GDM1 (cell line): ENCODE measurements at places on chromosomes 1 and 21.
A peak's percentile ranks its signal among the peaks of the same experiment; 100 is the strongest.

- DNase-seq, result no peak
Measured at GRCh38 chr1:98668733-98669132, 7.2 kb downstream of the SNX7 start.

DNA sequence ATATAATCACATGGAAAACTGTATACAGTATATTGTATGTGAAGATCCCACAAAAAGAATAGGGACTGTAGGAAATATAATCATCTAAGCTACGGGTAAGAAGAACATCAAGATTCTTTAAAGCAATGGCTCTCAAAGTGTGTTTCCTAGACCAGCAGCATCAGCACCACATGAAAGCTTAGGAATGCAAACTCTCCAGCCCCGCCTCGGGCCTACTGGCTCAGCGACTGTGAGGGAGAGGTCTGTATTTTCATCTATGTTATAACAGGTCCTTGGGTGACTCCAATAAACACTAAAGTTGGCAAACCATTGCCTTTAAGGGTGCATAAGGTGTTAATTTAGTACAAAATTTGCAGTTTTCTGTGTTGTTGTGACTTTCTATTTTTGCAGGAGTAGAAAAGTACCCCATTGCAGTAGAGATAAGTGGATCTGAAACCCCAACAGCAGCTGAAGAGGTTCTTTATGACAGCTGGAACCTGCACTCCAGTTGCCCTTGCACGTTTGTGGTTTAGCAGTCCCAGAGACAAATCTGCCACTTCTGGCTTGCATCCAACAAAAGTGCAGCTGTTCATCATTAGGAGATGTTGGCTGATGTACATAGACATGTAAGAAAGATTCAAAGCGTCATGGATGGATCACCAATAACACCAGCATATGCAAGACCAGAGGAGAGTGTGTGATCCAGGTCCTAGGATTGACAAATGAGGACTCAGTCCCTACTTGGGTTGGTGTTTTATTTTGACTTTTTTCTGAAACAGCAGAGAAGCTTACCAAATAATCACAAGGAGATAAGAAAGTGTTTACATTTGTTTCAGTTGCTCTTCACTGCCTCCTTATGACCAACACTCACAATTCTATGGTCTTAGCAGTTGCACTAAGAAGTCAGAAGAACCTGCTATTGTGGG, 15.9 kb upstream of the IFNAR1 start:
- DNase-seq, result no peak

DNA sequence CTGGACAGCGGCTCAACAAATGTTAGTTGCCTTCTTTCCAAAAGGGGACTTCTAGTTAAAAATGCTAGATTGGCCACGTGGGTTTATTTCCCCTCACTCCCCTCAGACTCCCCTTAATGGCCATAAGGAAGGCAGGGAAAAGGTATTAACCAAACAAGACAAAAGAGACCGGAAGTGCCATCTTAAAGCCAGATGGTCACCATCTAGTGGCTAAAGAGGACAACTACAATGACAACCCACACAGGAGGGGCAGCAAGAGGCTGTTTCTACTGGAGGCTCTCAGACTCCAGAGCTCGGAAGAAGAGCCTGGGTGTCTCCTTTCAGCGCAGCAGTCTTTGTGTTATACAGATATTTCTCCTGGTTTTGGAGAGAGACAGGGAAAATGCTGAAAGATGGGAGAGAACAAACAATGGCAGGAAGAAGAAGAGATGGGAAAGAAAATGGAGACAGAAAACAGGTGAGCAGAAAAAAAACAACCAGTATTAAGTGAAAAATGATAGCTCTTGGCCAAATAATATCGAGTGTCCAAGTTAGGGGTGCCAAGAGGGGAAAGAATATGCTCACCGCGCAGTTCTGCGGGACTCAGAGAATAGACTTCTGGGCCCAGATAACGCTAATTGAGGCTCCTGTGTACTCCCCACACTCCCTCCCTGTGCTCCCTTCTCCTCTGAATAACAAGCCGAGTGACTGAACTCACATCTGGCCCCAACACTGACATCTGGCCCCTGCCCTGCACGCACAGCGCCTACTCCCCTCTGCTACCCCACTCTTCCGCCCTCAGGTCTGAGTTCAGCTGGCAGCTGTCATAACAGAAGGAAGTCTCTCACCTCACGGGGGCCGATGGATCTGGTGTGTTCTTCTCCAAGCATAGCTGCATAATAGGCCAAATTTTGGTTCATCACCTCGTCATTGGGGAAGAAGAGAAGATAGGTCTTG, 9.6 kb downstream of the P3H1 start:
- DNase-seq, result no peak

DNA sequence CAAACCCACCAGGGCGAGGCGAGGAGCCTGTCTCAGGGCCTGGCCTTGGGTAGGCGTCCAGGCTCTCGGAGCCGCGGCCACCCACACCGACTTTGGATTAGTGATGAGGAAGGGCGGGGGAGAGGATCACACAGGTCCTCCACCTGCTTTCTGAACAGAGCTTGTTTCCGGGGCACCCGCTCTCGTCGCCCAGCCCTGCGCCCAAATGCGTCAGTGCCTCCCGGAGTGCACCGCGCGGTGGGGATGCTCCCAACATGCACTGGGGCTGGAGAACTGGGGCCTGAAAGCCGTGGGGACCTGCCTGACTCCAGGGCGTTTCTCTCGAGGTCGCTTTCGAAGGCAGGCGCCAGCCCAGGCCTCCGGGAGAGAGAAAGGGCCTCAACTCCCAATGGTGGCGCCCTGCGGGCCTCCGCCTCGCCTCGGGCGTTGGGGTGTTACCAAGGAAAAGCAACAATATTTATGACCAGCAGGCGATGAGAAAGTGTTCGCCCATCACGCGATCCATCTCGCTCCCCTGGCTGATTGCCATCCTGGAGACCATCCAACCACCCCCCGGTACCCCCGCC, 8.9 kb upstream of the LHX8 start:
- DNase-seq, result no peak

DNA sequence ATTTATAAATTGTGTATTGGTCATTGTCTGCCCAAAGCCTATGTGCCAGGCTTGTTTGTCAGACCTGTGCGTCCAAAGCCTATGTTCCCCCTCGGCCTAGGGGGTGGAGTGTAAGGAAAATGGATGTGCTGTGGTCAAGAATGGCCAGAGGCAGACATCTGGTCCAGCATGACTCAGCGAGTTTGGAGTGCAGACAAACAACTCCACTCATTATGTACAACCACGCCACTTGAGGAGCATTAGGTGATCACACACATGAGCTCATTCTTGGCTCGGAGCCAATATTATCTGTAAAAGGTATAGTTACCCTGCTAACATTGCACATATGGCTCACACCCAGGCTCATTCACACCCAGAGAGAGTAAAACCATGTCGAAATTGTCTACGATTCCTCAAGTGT, 1047.6 kb upstream of the ADGRL4 start:
- no peak for DNase-seq

DNA sequence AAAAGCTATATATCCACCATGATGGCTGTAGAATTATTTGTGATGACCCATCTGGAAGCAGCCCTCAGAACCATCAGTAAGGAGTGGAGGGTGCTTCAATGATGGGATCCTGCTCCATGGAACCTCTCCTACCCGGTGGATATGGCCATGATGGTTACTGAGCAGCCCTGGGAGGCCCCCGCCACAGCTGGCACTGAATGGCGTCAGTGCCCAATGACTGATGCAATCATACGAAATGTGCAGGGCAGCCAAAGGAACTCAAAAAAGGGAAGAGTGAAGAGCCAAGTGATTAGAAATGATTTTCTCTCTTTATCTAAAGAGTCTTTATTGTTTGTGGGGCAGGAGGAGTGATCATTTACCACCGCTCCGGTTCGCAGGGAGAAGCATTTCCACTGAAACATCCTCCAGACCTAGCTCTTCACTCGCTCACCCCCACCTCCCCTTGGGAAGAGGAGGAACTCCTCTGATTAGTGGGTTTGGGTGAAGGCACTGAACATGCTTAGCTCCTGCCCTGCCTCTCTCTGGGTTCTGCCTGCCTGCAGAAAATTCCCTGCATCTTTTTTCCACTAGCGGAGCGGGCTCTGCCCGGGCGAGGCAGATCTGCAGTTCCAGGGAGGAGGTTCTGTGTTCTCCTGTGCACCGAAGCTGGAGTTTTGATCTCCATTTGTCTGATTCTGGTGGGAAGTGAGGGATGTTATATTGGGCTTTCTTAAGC, 260.3 kb downstream of the GRIK3 start:
- no peak for DNase-seq

GRCh38 chr1:1907098-1907736, 7.8 kb upstream of the CALML6 start:
- no peak for DNase-seq

GRCh38 chr1:66175581-66175980, 358.4 kb upstream of the SGIP1 start:
- DNase-seq, result no peak

- no peak for DNase-seq
Measured at GRCh38 chr1:117030271-117030877, 28.8 kb downstream of the CD101 start.

DNA sequence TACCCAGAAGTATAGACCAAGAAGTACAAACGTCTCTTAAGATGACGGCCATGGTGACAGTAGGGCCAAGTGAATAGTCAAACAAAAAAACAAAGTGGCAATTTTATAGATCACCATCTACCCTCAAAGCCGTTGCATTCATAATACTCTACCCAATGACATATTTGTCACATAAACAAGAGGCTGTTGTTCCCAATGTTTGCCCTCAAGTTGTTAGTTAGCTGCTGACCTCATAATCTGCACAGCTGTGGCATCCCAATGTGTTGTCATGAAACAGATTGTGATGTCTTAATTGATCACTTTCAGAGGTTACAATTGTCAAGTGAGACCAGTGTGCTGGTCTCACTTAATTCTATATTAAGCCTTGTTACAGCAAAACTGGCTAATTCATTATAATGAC, 333.8 kb downstream of the ST6GALNAC3 start:
- no peak for DNase-seq

DNA sequence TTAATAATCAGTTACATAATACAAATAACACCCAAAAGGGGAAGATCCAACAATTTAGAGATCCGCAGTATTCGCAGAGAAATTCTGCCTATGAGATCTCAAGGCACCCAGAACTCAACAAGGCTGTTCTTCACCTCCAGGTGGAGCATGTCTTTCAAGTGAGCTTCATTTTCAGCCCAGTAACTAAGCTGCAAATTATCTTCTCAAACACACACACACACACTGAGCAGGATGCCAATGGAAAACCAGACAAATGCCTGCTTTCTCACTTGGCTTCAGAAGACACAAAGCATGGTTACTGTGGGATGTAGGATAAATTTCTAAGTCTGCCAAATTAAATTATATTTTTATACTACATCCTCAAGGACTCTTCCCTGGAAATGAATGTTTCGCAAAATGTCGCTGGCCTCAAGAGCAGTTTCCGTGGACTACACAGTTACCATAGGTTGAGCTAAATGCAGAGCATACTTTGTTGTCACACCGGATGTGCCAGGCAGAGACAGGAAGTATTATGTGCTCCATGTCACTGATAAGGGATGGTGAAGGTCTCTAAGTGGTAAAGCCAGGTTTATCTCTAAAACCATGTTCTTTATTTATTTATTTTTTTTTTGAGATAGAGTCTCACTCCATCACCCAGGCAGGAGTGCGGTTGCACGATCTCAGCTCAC, 30.3 kb downstream of the UBR4 start:
- DNase-seq, result peak; percentile 42

DNA sequence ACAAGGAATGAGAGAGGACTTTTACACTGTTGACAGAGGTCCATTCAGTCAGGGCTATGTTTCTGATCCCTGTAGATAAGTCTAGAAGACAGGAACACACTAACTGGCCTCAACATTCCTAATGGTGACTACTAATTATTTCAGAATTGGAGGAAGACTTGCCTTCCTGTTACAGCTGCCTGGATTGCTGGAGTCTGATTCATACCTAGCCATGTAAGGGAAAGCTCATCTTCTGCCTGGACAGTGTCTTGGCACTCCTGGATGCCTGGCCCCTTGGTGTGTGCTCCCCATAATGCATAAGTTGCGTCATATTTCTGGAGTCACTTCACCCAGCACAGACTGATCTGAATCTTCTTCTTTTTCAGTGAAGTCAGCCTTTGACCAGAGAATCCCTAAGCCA, 326.0 kb upstream of the RUNX1 start:
- DNase-seq, result no peak

DNA sequence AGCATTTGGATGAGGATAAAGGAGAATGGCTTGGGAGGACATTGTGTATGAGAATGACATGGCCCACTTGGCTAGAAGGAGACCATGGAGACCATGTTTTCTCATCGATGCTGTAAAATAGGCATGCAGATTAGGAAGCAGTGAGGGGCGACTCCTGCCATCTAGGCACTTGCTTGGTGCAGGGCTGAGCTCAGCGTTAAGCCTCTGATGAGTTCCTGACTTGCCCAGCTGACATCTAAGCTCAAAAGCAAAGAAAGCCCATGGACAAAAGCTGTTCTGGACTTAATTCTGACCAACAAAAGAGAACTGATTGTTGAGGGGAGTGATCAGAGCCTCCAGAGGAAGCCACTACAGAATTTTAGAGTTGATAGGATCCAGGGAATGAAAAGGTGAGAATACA, 74.5 kb downstream of the LRRN2 start:
- no peak for DNase-seq

- no peak for DNase-seq
Measured at GRCh38 chr1:65045022-65045817, 78.9 kb upstream of the JAK1 start.

DNA sequence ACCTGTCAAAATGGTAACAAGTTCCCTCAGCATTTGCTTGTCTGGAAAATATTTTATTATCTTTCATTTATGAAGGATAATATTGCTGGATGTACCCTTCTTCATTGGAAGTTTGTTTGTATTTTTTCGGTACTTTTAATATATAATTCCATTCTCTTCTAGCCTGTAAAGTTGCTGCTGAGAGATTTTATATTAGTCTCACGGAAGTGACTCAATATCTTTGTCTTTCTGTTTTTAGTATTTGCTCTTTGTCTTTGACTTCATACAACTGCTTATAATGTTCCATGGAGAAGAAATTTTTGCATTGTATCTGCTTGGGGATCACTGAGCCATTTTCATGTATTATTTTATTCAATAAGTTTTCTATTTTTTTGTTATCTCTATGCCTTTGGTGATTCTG, 1777.5 kb downstream of the BRINP3 start:
- no peak for DNase-seq

DNA sequence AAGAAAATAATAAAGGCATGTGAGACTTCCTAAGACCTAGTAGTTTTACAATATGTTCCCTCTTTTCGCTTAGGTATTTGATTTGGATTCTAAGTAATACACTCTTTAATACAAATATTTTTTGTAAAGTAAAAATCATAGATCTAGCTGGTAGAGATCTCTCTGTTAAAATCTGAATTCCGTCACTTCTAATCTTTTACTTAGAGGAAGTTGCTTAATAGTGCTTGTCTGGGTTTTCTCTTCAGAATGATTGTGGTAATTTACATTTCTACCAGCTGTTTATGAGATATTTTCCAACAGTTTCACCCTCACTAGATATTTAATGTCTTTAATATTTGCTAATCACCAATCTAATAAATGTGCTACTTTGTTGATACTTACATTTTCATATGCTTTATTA, 23.3 kb downstream of the RBM11 start:
- no peak for DNase-seq
